ENCODE measurements at places on chromosomes 16 and 17.

DNA sequence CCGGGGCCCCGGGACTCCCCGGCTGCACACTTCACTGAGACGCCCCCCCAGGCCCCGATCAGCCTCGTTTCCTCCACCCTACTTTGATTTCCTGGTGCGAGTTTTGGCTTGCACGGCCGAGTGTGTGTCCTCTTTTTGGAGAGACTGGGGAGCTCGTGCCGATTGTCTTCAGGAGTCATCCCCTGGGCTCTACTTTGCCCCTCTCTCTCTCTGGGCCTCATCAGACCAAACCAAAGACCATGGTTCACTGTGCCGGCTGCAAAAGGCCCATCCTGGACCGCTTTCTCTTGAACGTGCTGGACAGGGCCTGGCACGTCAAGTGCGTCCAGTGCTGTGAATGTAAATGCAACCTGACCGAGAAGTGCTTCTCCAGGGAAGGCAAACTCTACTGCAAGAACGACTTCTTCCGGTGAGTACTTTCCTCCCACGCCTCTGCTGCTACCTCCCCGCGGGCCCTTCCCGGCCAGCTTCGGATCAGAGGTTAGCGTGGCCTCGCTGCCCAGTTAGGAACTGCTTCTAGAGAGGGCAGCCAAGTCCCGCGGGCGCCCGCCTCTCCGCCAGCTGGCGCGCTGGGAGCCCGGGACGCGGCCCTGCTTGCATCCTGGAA lies 787 bp downstream of the LHX1 start:
- DNase-seq, result no peak

- DNase-seq, result no peak
These were observed 19.8 kb downstream of the PPL start for GRCh38 chr16:4917117-4917516.

GRCh38 chr16:80440667-80441066 lies 100.1 kb upstream of the DYNLRB2 start:
- DNase-seq, result no peak

DNA sequence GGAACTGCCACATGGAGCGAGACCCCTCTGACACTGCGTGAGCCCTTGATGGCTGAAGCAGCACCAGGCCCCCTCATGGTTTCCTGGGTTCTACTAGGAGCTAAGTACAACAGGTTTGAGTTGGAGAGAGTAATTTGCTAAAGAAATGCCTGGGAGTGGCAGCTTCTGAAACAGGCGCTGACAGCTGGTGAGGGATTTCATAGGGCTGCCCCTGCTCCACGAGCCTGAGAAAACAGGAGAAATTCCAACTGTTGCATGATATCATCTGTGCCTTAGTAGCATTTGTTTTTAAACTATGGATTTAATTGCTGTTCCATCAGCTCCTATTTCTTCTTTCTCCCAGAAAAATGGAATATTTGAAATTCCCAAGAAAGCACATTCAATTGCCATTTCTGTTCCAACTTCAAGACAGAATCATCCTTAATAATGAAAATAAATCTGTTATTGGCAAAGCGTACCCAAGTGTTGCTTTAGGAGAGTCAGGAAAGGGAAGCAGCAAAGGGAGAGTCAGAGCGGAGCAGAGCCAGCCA lies 78.8 kb upstream of the ANKFN1 start:
- no peak for DNase-seq

DNA sequence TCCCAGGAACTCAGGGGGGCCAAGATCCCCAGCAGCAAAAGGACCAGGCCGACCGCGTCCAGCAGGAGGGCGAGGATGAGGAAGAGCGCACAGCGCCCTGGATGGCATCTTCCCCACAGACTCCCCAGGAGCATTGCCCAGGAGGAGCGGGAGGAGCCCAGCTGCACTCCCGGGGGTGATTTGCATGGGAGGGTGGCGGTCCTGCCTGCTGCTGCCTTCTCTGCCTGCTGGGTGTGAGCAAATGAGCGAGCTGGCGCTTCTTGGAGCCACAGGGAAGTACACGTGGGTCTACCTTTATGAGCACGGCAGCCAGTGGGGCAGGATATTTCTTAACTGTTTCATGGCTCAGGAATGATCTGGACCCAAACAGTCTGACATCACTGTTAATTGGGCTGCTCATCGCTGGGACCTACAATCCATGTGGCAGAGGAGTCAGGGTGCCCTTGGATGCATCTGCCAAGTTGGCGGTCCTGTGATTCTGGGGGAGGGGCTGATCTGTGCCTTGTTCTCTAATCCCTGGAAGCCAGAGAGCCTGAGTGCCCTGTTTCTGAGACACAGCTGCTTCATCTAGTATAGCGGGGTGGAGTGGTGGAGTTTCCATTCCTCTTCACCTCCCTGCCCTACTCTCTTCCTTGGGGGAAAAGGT lies at the start of gene TMEM238L:
TMEM238L (minus strand) TSS at position 270 of the 646 bp plus-strand sequence; CDS start at position 134, 136 bp downstream.
- DNase-seq, result no peak

GRCh38 chr17:65742403-65743307 lies 181.2 kb upstream of the AXIN2 start:
- no peak for DNase-seq

DNA sequence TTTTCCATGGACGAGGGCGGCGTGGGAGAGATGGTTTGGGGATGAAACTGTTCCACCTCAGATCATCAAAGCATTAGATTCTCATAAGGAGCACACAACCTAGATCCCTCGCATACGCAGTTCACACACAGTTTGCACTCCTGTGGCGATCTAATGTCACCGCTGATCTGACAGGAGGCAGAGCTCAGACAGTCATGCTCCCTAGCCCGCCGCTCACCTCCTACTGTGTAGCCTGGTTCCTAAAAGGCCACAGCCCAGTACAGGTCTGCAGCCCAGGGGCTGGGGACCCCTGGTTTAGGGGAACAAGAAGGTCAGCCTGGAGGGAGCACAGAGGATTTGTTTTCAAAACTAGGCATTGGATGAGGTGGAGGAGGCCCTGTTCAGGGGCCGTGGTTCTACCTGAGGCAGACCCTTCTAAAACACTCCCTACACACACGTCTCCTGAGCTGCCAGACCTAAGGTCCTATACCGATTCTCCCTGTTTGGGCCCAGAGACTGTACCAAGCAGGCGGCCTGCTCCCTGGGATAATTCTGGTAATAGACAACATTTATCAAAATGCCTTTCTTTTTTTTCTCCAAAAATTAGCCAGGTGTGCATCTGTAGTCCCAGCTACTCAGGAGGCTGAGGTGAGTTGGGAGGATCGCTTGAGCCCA lies 38.6 kb downstream of the AXIN2 start:
- DNase-seq, result no peak

- no peak for DNase-seq
These were observed 407.3 kb downstream of the UTP18 start for GRCh38 chr17:51667706-51668083.

DNA sequence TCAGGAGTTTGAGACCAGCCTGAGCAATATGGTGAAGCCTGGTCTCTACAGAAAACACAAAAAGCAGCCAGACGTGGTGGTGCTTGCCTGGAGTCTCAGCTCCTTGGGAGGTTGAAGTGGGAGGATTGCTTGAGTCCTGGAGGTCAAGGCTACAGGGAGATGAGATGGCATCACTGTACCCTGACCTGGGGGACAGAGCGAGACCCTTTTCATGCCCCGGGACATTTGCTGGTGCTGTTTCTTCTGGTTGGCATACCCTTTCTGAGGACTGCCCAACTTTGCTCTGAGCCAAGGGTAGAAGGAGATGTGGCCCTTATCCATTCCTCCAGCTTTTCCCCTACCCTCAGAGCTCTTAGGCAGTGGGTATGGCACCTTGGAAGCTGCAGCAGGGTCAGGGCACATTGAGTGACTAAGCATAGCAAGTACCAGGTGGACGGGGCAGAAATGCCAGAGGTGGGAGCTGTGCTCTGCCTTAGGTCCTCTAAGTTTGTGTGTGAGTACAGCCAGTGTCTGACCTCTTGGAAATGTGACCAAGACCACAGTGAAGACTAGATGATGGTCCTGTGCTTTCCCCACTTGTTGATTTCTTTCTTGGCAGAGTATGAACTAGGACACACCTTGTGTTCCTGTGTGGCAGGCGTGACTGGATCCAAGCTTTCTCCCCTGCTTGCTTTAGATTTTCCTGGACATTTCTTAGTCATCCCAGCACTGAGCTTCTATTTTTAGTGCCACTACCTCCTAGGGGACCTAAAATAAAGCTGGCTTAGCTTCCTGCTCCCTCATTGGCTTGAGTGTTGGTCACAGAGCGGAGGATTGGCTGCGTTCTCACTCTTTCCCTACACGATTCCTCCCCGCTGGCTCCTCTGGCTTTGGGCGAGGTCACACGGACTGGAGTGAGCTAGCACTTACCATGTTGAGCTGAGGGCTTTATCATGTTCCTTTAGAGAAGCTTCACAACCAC lies 9.9 kb upstream of the EDC4 start:
- no peak for DNase-seq

DNA sequence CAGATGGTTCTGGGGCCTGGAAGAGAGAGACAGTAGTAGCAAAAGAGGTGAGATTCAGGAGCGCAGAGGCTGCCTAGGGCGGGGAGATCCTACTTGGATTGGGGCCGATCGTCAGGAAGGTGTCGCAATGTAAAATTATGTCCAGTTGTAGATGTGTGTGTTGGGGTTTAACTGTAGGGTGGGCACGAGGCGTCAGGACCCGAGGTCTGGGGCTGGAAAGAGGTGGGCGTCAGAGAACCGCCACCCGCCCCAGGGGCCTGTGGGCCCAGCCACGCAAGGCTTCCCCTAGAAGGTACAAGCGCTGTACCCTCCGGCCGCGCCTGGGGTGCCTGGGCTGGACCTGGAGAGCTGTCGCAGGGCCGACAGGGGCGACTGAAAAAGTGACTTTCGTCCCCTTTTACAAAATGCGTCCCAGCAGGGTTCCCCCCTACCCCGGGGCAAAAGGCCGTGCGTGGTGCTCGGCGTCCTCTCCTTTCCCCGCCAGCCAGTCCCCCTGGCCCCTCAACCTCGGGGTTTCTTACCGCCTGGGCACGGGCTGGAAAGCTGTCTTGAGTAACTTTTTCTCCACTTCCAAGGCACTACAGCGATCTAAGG lies 2.8 kb downstream of the IRX3 start:
- DNase-seq, result no peak

GRCh38 chr16:15948532-15949209 lies 745 bp upstream of the ABCC1 start:
- no peak for DNase-seq

GRCh38 chr16:57690782-57691471 lies 3.7 kb upstream of the DRC7 start:
- DNase-seq, result no peak

DNA sequence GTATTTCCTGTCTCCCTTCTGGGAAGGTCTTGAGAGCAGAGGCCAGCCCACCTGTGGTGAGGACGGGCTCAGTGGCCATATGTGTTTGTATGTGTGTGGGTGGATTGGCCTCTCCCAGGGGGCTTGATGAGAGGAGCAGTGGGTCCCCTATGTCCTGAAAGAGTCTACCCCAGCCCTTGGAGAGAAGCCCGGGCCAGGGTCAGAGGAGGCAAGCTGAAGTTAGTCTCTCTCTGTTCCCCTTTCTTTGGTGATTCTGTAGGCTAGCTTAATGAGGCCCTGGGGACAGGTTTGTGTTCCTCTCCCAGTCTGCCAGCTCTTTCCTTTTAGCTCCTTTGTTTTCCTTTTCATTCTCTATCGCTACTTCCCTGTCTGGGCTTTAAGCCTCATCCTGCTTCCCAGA lies 23.8 kb upstream of the NFATC3 start:
- DNase-seq, result peak; percentile 23

GRCh38 chr16:11296706-11297491 lies 15.8 kb upstream of the PRM1 start:
- DNase-seq, result no peak

DNA sequence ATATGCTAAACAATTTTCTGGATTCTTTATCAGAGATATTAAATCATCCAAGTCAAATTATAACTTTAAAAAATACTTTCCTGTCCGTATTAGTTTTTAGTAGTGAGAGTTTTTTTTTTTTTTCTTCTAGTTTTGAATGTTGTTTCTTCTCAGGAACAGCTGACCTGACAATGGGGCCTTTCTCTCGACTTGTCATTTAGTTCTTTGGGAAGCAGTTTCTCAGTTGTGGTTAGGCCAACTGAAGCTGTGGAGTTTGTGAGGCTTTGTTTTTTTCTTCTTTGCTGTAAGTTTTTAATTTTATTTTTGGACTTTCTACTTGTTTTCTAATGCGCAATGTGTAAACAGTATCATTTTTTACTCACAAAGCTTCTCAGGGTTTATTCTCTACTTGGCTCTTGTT lies 140.8 kb downstream of the FTO start:
- no peak for DNase-seq

DNA sequence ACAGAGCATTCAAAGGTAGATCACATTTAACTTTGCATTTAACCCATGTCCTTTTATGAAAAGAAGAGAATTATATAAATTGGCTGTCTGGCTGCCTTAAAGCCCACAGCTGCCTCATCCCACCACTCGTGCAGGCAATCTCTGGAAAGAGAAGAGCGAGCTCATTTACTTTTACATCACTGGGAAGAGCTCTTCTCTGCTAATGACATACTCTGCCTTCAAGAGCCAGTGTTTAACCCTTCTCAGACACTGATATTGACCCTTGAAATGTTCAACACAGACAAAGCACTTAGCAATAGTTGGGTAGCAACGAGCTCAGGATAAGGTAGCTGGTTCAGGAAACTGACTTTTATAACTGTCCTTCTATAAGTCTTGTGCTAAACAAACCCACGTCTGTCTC lies 6.8 kb downstream of the KRT38 start:
- DNase-seq, result no peak

GRCh38 chr17:7867881-7868329 lies 10.1 kb downstream of the CYB5D1 start:
- no peak for DNase-seq

- no peak for DNase-seq
These were observed 4.1 kb downstream of the TMEM208 start for GRCh38 chr16:67230809-67231660.

DNA sequence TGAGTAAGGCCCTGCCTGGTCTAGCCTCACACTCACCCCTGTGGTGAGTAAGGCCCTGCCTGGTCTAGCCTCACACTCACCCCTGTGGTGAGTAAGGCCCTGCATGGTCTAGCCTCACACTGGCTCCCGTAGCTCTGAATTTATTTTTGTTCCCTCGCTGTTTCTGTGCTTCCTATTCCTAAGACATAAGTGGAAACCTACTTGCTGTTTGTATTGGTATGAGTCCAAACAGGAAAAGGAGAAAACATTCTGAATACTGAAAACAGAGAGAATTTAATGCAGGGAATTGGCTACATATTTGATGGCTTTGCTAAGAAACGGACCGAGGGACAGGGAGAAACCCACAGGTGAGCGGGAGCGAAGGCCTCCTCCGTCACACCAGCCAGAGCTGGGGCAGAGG lies 267.8 kb downstream of the FOXL1 start:
- DNase-seq, result no peak

DNA sequence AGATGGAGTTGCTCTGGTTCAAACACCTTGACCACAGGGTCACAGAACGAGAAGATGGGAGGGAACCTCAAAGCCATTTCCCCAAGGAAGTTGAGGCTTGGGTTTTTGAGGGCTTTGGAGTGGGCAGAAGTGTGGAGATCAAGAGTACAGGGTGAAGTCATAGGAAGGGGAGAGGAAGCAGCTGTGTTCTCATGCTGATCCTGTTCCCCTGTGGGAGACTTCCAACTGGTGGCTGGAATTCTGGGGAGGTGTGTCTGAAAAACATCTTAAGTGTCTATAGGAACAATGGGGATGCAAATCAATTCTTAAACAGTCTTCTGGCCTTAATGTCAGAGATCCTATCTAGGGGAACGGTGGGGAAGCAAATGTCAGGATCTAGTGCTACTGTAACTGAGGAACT lies 38.8 kb upstream of the HSBP1 start:
- no peak for DNase-seq

- DNase-seq, result no peak
These were observed 33.7 kb downstream of the RGS9 start for GRCh38 chr17:65170839-65171238.

- DNase-seq, result no peak
These were observed 23.1 kb upstream of the C1QTNF8 start for GRCh38 chr16:1119129-1119528.

GRCh38 chr16:31501226-31501965 lies 6.8 kb downstream of the RUSF1 start:
- no peak for DNase-seq

GRCh38 chr17:573036-573435 lies 141.6 kb downstream of the VPS53 start:
- no peak for DNase-seq
